ENCODE measurements at places on chromosomes 13 and 19.

- DNase-seq = no peak
Observed at GRCh38 chr13:82749551-82749950, 1132.7 kb downstream of the SLITRK1 start.

GRCh38 chr13:83168590-83168989, 713.7 kb downstream of the SLITRK1 start:
- peak; percentile 84 for DNase-seq

DNA sequence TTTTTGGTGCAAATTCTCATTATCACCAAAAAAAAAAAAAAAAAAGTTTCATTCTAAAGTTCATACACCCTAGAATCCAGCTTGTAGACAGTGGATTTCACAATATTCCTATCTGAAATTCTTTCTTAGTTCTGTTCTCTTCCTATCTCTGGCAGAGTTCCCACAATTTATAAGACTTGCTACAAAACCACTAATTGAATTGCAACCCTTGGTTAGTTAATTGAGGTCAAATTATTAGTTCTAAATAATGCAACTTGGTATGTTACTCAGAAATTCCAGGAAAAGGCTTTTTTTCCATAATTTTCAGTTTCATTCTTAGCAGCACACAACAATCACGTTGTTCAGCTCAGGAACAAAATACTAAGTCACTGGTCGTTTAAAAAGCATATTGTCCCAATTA, 58.5 kb downstream of the SPATA13 start:
- peak; percentile 64 for DNase-seq

DNA sequence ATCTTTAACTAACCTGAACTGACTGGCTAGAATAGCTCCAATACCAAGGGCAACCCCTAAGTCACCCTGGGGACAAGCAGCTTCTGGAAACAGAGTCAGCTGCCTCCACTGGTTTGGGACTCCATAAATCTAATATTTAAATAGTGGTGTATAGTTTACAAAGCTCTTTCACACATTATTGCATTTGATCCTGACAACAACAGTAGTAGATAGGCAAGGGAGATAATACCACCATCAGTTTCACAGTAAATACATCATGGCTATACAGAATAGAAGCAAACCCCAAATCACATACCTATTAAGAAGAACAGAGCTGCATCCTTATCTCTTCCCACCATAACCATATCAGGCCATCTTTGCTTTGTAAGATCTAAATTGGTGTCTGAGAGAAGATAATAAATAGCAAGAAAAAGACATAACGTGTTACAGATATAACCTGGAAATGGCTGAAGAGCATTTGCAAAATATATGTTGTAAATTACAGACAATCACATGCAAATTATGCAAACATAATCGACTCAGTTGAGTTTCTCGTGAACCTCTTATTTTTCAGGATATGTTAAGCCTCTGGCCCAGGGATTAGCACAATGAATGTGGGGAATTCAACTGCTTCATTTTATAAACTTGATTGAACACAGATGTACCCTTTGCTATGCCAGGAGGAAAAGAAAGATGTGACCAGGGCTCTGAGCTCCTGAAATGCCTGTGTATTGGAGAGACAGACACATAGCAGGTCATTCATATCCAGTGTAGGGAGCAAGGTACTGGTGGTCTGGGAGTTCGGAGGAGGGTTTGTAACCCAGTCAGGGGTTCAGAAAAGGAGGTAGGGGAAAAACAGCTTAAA, 142.5 kb downstream of the SLC7A1 start:
- peak; percentile 78 for DNase-seq

- DNase-seq = no peak
Observed at GRCh38 chr13:88071371-88071770, 400.2 kb downstream of the SLITRK5 start.

DNA sequence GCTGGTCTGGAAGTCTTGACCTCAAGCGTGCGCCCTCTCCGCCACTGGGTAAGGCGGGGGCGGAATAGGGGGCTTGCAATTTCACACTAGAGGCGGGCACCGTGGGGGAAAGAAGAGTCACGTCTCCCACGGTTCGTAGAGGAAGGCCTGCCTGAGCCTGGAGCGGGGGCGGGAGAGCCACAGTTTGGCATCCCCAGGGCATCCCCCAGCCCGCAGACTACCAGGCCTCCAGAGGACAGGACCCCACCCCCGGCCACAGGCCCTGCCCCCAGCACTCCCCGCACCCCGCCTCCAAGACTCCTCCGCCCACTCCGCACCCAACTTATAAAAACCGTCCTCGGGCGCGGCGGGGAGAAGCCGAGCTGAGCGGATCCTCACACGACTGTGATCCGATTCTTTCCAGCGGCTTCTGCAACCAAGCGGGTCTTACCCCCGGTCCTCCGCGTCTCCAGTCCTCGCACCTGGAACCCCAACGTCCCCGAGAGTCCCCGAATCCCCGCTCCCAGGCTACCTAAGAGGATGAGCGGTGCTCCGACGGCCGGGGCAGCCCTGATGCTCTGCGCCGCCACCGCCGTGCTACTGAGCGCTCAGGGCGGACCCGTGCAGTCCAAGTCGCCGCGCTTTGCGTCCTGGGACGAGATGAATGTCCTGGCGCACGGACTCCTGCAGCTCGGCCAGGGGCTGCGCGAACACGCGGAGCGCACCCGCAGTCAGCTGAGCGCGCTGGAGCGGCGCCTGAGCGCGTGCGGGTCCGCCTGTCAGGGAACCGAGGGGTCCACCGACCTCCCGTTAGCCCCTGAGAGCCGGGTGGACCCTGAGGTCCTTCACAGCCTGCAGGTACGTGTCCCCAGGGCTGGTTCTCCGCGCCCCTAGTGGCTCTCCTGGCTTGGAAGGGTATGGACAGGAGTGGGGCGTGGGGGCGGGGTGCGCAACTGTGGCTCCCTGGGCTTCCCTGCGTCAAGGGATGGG, at the start of gene ANGPTL4:
ANGPTL4 (plus strand) TSS at position 353 of the 969 bp plus-strand sequence; CDS start at position 520, 167 bp downstream.
- peak; percentile 94 for DNase-seq

DNA sequence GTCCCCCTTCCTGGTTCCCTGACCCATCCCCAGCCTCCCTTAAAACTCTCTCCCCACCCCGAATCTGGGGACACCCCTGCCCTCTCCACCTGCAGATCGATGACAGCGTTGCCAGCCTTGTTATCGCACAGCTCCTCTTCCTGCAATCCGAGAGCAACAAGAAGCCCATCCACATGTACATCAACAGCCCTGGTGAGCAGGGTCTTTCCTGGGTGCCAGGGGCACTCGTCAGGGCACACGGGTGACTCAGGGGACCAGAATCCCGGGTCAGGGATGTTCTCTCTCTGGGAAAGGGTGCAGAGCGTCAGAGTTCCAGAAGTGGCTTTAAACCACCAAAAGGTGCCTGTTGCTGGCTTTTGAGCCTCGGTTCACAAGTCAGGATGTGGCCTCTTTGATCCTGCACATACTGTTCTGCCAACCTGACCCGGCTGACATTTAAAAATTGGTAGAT, 1.0 kb downstream of the CLPP start:
- DNase-seq = peak; percentile 16

- no peak for DNase-seq
Observed at GRCh38 chr13:85521657-85522056, 277.6 kb downstream of the SLITRK6 start.

GRCh38 chr13:39417131-39417530, 185.9 kb downstream of the LHFPL6 start:
- peak; percentile 51 for DNase-seq

DNA sequence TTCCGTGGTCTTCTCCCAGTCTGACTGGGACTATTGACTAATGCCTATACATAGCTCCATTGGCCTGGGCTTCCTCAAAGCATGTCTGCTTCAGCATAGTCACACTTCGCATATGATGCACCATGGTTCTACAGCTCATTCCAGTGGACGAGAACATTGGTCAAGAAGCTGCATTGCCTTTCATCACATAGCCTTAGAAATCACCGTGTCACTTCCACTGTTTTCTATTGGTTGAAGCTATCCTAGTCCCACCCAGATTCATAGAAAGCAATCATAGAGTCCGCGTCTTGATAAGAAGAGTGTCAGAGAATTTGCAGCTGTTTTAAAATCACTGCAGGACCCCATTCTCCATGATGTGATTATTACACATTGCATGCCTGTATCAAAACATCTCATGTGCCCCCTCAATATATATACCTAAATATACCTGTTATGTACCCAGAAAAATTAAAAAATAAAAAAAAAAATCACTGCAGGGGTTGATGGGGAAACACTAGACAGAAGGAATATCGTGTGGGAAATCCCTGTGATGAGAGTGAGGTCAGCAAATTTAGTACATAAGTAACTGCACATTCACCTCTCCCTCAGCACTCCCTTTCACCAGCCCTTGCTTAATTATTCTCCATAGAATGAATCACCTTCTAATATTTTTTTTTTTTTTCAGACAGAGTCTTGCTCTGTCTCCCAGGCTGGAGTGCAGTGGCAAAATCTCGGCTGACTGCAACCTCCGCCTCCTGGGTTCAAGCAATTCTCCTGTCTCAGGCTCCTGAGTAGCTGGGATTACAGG, 2.2 kb upstream of the ARHGAP33 start:
- DNase-seq = no peak

DNA sequence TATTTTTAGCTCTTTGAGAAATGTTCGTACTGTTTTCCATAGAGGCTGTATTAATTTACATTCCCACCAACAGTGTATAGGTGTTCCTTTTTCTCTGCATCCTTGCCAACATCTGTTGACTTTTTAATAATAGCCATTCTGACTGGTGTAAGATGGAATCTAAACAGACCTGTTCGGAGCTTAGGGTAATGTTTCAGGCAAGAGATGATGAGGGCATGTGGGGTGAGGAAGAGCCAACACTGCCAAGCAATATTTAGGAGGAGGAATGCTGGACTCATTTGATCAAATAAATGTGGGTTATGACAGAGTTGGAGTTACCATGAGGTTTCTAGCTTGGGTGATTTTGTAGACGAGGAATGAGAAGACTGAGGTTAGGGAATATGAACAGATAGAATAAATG, 382.9 kb downstream of the KLF12 start:
- no peak for DNase-seq

DNA sequence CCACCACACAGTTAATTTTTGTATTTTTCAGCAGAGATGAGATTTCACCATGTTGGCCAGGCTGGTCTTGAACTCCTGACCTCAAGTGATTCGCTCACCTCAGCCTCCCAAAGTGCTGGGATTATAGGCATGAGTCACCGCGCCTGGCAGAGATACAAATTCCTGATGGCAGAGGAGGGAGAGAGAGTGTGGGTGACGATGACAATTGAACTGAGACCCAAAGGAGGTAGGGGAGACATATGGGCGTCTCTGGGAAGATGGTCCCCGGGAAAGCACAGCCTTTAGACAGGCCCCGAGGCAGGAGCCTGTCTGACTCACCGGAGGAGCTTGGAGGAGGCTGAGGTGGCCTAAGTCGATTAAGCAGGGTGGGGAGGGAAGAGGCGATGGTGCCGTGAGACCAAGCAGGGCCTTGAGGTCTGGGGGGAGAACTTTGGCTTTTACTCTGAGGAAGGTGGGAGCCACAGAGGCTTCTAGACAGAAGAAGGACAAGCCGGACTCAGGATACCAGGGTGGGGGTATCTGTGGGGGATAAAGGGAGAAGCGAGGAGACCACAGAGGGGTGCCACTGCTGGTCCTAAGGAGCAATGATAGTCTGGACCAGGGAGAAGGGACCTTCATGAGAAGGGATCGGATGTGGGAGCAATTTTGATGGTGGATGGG, 38.2 kb downstream of the ARRDC2 start:
- DNase-seq = peak; percentile 65

- no peak for DNase-seq
Observed at GRCh38 chr13:48902368-48902767, 73.3 kb upstream of the FNDC3A start.

- peak; percentile 75 for DNase-seq
Observed at GRCh38 chr19:6423499-6424194, 964 bp downstream of the KHSRP start.

DNA sequence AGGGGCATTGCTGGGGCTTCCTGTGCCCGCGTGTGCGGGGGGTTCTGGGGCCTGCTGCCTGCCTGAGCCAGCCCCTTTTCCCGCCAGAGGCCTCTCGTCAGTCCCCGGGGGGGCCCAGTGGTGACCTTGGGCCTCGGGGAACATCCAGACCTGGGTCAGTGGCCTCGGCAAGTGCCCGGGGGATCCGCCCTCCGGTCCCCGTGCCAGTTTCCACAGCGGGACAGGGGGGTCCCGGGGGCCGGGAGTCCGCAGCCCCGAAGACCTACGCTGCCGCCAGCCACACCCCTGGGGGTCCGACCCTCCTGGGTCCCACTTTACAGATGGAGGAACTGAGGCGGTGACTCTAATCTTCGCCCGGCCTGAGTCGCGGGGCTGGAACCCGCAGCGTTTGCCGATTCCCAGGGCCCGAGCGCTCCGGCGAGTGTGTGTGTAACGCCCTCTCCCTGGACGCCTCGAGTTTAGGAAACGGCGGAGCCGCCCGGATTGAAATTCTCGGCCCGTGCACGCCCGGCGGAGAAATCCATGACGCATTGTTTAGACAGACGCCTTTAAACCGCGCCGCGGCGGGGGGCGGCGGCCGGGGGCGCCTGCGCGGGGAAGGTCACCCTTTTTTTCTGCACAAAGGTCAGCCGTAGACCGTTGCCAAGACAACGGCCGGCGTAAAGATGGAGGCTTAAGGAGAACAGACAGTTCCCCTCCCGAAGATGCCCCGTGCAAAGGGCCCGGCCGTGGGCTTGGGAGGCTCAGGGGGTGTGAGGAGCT, 39.3 kb downstream of the EFNA2 start:
- peak; percentile 86 for DNase-seq

DNA sequence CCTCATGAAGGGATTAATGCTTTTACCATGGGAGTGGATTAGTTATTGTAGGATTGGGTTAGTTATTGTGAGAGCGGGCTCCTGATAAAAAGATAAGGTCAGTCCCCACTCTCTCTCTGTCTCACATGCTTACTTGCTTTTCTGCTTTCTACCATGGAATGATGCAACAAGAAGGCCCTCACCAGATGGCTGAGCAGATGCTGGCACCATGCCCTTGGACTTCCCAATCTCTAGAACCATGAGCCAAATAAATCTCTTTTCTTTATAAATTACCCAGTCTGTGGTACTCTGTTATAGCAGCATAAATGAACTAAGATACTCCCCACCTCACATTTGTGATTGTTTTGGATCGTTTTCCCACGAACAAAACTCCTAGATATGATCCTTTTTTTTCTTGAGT, 353.8 kb downstream of the DNAJC15 start:
- no peak for DNase-seq

DNA sequence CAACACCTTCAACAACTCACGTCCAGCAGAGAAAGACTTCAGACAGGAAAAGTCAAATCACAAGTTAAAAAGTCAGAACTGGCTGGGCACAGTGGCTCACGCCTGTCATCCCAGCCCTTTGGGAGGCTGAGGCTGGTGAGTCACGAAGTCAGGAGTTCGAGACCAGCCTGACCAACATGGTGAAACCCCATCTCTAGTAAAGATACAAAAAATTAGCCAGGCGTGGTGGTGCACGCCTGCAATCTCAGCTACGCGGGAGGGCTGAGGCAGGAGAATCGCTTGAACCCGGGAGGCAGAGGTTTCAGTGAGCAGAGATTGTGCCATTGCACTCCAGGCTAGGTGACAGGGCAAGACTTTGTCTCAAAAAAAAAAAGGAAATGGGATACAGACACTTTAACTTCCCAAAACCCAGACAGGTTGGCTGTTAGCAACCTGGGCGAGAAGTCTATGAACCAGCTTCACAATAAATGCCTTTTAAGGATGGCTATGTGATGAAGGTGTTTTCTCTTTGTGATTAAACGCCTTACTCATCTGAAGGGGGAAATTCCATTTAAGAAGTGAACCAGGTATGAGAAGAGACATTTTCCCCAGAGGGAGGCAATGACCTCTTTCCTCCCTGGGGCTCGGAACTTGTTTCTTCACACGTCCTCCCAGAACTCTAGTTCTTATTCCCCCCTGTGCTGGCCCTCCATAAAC, 80.4 kb downstream of the INSR start:
- DNase-seq = no peak

- DNase-seq = peak; percentile 51
Observed at GRCh38 chr19:12800923-12801465, 606 bp downstream of the PRDX2 start.
